RWPE2 (cell line): ENCODE measurements at places on chromosomes 2 and 18.

DNA sequence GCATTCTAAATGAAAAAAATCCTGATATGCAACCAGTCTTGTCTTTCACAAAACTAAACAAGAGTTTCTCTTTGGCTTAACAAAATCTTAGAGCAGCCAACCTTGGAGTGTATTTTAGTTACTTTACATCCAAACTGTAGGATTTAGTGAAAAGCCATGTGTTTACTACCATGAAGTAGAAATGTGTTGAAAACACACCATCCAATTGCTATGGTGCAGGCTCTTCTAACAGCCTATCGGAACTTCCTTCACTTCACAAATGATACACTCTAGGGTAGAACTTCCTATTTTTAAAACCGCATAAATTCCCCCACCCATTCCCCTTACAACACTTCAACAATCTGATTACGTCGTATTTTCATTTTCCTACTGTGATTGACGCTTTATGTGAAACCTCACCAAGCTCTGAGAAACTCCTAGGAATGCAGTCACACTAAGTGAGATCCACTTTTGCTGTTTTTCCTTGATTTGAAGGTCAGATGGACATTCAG, 74.4 kb upstream of the MAP4K4 start:
- no peak for DNase-seq

GRCh38 chr2:160550048-160550447, 56.4 kb upstream of the RBMS1 start:
- DNase-seq, result no peak

GRCh38 chr2:86592547-86593230, 29.4 kb upstream of the CHMP3 start:
- DNase-seq, result no peak

DNA sequence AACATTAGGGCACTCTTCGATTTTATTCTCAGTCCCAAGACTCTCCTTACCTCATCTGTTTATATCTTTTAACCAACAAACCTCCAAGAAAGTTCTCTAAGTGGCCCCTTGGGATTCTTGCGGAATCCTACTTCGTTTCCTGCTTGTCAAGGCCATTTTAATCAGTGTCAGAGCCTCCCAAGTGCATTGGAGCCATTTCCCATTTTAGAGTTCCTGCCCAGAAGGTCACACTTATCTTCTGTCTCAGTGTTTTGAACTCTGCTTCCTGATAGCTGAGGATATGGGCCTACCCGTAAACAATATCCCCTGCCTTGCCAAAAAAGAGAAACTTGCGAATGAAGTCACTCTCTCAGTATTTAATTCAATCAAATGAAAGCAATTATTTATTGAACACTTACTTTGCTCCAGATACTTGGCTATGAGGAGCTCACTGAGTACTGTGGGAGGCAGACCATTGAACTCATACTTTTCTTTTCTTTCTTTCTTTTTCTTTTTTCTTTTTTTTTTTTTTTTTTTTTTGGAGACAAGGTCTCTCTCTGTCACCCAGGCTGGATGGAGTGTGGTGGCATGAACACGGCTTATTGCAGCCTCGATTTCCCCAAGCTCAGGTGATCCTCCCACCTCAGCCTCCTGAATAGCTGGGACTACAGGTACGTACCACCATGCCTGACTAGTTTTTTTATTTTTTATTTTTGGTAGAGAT, 5.7 kb upstream of the NOSTRIN start:
- DNase-seq, result no peak

GRCh38 chr2:201466050-201466675, 14.6 kb downstream of the STRADB start:
- no peak for DNase-seq

- DNase-seq, result no peak
Measured at GRCh38 chr2:27875089-27875881, 14.9 kb downstream of the RBKS start.
